ENCODE measurements at places on chromosomes 11 and 22. TPM values are rescaled to one million over a fixed set of nuclear protein-coding genes. Genes with fewer than 3 reads are reported as not detected.

Gene MMP3
- not detected for polyA plus RNA-seq

Gene HBG1
- polyA plus RNA-seq: not detected

Gene PANX2
- polyA plus RNA-seq: 6.0 TPM

Gene CD248
- polyA plus RNA-seq: 4.6 TPM
